DMS79 treated with DMSO at 0.1 percent for 48 hours (cell line): ENCODE measurements at places on chromosomes 13 and 19.

- no peak for DNase-seq
Observed at GRCh38 chr19:16721051-16721450, 1.4 kb downstream of the NWD1 start.

GRCh38 chr13:24683838-24684599 is 3.8 kb downstream of the ATP12A start:
- peak; percentile 5 for DNase-seq

GRCh38 chr13:97976610-97977521 is 23.4 kb downstream of the IPO5 start:
- DNase-seq, result peak; percentile 59

GRCh38 chr19:3969435-3970312 is 1.2 kb downstream of the DAPK3 start:
- no peak for DNase-seq

- no peak for DNase-seq
Observed at GRCh38 chr13:41763782-41764181, 197.1 kb downstream of the VWA8 start.

- no peak for DNase-seq
Observed at GRCh38 chr13:76953968-76954367, 5.7 kb downstream of the ACOD1 start.

DNA sequence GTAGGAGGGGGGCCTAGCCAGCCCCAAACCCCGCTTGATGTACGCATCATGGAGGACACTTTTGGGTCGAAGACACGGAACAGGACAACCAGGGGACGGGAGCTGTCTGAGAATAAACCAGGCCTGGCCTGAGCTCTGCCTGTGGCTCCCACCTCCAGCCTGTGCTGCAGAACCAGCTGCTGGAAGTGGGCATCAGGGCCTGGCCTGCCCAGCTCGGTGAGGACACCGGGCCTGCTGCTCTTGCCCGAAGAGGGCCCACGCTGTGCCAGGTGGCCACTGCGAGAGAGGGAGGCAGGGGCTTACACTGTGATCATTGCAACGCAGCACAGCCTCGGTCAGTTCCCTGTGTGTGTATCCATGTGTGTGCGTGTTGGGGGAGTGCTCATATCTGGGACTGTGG is 34.6 kb downstream of the CEBPG start:
- no peak for DNase-seq
